Activated T-cell treated with anti-CD3 and anti-CD28 coated beads, Interleukin-2, amount 50 U/mL, for 72 hours (primary cell): ENCODE measurements at places on chromosomes 2 and 18. TPM values are rescaled to one million over a fixed set of nuclear protein-coding genes. Genes with fewer than 3 reads are reported as not detected.

- peak; percentile 13 for DNase-seq
Measured at GRCh38 chr2:86789687-86790133, 1.0 kb downstream of the CD8A start.

- no peak for DNase-seq
Measured at GRCh38 chr2:10453905-10454298, 5.8 kb upstream of the ODC1 start.

GRCh38 chr2:96113367-96113677 is 3.0 kb downstream of the ADRA2B start:
- peak; percentile 52 for DNase-seq

GRCh38 chr2:62313449-62314227 is 117.7 kb downstream of the B3GNT2 start:
- DNase-seq = peak; percentile 67

- DNase-seq = no peak
Measured at GRCh38 chr2:64179582-64180321, 35.5 kb upstream of the PELI1 start.

DNA sequence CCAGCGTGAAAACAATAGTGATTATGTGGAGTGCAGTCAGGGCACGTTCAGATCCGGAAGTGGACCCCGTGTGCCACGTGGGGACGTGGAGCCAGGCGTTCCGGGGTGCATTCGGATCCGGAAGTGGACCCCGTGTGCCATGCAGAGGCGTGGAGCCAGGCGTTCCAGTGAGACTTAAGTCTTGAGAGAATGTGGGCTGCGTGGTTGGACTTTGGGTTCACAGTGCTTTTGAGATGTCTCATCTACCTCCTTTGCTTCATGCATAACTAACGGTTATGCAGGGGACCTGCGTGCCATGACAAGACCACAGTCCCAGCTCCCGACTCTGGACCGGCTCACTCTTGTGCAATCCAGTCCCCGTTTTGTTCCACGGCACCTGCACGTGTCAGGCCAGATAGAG is 28.8 kb downstream of the CTDP1 start:
- no peak for DNase-seq

DNA sequence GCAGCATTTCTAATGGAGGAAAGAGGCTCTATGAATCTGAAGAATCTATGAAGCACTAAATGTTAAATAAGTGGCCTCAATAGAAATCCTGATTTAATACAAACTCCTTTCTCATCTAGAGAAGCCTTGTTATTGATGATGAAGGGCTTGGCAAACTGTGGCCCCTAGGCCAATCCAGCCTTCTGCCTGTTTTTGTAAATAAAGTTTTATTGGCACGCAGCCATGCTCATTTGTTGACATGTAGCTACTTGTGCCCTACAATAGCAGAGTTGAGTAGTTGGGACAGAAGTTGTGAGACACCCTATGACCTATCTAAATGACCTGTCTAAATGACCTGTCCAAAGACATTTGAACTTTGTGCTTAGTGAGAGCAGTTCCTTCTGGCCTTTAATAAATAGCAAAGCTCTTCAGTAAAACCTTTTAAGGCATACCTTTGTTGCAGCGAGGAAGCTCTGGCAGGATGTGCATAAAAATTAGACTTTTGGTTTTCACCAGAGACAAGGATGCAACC is 484.4 kb upstream of the SPRED2 start:
- DNase-seq = no peak

GRCh38 chr2:239881561-239882320 is 143.4 kb downstream of the NDUFA10 start:
- DNase-seq = no peak

GRCh38 chr2:31475692-31476091 is 61.1 kb upstream of the XDH start:
- no peak for DNase-seq

GRCh38 chr2:157337978-157338377 is 12.4 kb upstream of the ERMN start:
- no peak for DNase-seq

ABHD3 gene
- total RNA-seq = 28.9 TPM

IGFBP2 gene
- total RNA-seq = 7.4 TPM

IKZF2 gene
- 19.1 TPM for total RNA-seq

RMND5A gene
- total RNA-seq = 50.6 TPM

LINC00305 gene
- not detected for total RNA-seq

CTAGE1 gene
- total RNA-seq = not detected

LIPG gene
- total RNA-seq = not detected

DCC gene
- not detected for total RNA-seq
